ENCODE measurements at places on chromosomes 12 and 14.

DNA sequence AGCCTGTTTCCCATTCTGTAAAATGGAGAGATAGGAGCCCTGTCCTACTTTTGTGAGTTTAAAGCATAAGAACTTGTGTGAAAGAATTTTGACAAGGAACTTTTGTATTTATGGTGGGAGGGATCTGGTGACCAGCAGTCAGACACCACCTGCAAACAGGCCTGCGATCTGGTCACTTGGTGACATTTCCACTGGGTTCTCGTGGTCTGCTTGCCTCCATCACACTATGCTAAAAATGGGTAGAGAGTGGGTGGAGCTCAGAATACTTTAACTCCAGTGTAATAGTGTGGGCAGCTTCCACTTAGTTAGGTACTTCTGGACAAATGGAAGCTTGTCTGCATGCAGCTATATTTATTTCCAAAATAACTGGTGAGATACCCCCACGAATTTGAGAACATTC is 26.5 kb upstream of the PLXNC1 start:
- no peaks in the 10 kb centered on the region for H3K27me3 ChIP-seq
- no peak overlapping the region for H3K4me3 ChIP-seq
- no peaks in the 10 kb centered on the region for H3K4me1 ChIP-seq
- H3K36me3 ChIP-seq, result no peaks in the 10 kb centered on the region
- no peak overlapping the region for H3K27ac ChIP-seq

GRCh38 chr14:69079747-69080146 is 73.2 kb downstream of the DCAF5 start:
- no peak overlapping the region for H3K4me3 ChIP-seq
- no peaks in the 10 kb centered on the region for H3K36me3 ChIP-seq
- DNase-seq, result no peak
- H3K27me3 ChIP-seq, result no peaks in the 10 kb centered on the region

DNA sequence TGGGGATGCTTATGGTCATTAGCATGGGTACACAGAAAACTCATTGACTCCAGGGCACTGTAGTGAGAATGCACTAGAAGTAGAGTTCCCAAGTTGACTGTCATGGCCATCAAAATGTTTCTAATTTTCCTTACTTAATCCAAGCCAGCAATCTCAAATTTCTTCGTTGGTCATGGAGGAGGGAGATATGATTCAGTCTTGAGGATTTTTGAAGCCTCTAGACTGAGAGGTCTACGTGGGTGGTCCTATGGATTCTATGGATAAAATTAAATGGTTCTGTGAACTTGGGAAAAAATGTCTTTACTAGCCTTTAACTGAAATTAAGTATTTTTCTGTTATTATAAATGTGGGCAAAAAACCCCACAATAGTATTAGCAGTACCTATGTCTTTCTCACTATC is 508.5 kb downstream of the FUT8 start:
- DNase-seq, result no peak
- H3K27ac ChIP-seq, result no peak overlapping the region
- H3K4me3 ChIP-seq, result no peak overlapping the region
- no peaks in the 10 kb centered on the region for H3K4me1 ChIP-seq

- peak overlapping the region; percentile 97 for H3K27ac ChIP-seq
- DNase-seq, result peak; percentile 46
- H3K27me3 ChIP-seq, result no peaks in the 10 kb centered on the region
- H3K4me1 ChIP-seq, result peaks cover 40% of the 10 kb centered on the region
- H3K4me3 ChIP-seq, result peak overlapping the region; percentile 81
- no peaks in the 10 kb centered on the region for H3K36me3 ChIP-seq
Measured at GRCh38 chr12:111597831-111598636, 1.1 kb downstream of the ATXN2 start.

- no peak overlapping the region for H3K27ac ChIP-seq
- no peak overlapping the region for H3K4me3 ChIP-seq
- no peak for DNase-seq
- peaks cover 11% of the 10 kb centered on the region for H3K4me1 ChIP-seq
Measured at GRCh38 chr12:88627501-88627900, 47.2 kb upstream of the KITLG start.

All from body of pancreas (tissue), 4 donors.